ENCODE measurements at places on chromosomes 4 and X. TPM values are rescaled to one million over a fixed set of nuclear protein-coding genes. Genes with fewer than 3 reads are reported as not detected.

Gene SH3D19
- total RNA-seq, result 32.1 TPM

Gene TMEM150C
- 2.7 TPM for total RNA-seq

Gene SCRG1
- not detected for total RNA-seq

Gene REELD1
- total RNA-seq, result not detected

Gene ALAS2
- total RNA-seq, result not detected

Gene NAP1L2
- total RNA-seq, result 12.8 TPM

Gene FAM120C
- total RNA-seq, result 9.2 TPM

Gene DAPP1
- not detected for total RNA-seq

Gene POU4F2
- total RNA-seq, result not detected

Gene HOPX
- total RNA-seq, result not detected

DNA sequence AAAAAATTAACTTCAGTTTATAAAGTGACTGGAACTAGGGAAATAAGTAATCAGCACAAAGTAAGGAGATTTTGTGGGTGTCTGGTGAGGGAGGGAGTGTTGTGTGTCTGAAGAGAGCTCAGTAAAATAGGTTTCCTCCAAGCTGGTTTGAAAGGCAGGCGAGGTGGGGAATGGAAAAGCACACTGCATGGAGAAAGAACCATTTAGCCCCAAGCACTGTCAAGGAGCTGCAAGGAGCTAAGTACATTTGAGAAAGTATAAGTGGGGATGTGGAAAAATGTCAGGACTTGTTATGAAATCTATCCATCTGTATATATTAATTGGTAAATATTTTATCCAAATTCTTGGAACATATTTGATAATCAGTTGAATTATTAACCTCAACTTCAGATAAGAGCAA lies 956 bp downstream of the C4orf51 start:
- no peak for DNase-seq

DNA sequence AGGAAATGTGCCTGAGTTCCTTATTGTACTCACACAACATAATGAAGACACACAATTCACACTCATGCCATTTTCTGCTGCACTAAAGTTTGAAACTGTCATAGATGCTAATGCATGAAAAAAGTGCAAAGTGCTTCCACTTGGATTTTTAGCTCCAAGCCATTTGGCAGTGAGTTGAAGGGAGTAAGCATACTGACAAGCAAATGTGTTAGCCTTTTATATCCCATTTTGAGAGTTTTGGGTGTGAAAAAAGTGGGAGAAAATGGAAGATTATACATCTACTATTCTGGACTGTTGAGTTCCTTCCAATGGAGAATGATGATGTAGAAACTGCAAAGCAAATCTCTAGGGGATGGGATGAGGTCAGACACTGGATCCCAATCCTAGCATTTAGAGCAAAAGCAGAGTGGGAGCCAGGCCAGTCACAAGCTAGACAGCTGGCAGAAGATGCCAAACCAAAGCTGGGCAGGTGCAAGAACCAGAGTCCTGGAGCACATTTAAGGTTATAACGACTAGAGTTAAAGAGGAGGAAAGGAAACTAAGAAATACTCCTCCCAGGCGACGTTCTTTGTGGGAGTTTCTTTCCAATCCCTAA lies 216.8 kb downstream of the FBXO8 start:
- no peak for DNase-seq

- DNase-seq, result no peak
Measured at GRCh38 chr4:76023389-76023788, at the start of gene CXCL10. Gene CXCL10, minus strand, starts transcription at chr4:76023497. Its CDS starts 66 bp downstream, at chr4:76023431.

GRCh38 chr4:128475597-128475996 lies 188.0 kb upstream of the PGRMC2 start:
- DNase-seq, result no peak

GRCh38 chr4:37758226-37758625 lies 68.3 kb upstream of the PGM2 start:
- DNase-seq, result no peak

- DNase-seq, result no peak
Measured at GRCh38 chr4:153421941-153422340, 44.2 kb upstream of the TMEM131L start.

DNA sequence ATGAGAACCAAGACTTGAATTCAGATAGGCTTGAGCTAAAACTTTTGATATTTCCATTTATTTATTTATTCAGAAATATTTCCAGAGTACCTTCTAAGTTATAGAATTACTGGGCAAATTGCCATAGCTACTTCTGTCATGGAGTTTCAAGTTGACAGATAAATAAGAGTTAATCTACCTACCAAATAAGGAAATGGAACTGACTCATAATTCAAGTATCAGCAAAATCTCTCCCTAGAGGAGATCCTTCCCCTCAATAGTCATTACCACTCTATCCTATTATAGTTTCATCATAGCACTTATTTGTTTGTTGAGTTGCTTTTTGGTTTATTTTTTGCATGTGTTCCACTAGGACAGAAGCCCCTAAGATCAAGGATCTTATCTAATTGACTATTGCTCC lies 48.8 kb upstream of the CCSER1 start:
- DNase-seq, result no peak

DNA sequence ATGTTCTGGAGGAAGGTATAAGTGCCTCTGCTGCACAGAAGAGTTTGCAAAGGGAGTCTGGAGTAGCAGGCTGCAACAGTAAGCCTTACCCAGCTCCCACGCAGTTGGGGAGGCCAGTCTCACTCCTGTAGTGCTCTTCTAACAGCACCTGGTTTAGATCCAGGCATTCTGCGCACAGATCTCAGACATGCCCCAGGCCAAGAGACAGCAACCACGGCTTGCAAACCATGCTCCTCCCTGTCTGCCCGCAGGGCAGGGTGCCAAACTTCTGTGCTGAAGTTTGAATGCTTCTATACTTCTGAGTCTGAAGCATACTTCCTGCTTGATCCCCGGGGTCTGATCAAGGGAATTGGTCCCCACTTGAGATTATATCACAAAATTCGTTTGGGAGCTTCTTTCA lies 106.3 kb downstream of the LINC00632 start:
- DNase-seq, result no peak
